Stimulated activated CD4-positive, alpha-beta T cell treated with anti-CD3 and anti-CD28 coated beads, Interleukin-12 subunit alpha, Interleukin-12 subunit beta, amount 100 ng/mL, for 24 hours (primary cell): ENCODE measurements at places on chromosomes 1 and 21.

DNA sequence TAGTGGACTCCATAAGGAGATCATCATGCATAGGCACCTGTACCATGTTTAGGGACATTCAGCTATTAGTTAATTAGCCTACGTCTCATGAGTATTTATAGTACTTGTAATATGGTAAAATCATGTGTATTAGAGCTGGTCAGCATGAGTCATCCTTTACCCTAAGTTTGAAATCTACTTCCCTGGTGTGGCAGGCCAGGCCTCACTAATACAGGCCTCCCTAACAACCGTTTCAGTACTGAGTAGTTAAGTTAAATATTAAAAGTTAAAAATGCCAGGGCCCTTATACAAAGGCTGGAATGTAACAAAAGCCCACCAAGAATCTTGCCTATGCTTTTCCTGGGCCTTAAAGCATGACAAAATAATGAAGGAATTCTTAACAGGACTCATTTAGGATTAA lies 356.3 kb upstream of the DPYD start:
- DNase-seq, result no peak

DNA sequence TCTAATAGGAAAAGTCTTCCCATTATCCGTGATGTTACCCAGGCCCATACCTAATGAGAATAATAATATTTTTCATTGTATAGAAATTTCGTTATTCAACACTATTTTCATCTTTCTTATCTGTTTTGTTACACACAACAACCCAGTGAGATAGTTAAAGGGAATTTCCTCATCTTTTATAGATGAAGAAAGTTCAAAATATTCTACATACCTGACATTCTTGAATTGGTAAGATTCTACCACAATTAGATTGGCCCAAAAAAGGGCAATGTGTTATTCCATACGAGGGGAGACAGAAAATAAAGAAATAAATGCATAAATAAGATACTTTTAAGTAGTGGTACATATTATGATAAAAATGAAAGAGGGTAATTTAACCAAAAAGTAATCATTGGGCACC lies 405.5 kb upstream of the ADAMTS5 start:
- no peak for DNase-seq

GRCh38 chr1:93446837-93447451 lies 974 bp upstream of the FNBP1L start:
- DNase-seq, result no peak

GRCh38 chr1:50981741-50982140 lies 11.7 kb downstream of the CDKN2C start:
- no peak for DNase-seq

GRCh38 chr21:34883491-34884271 lies 165.4 kb downstream of the RUNX1 start:
- no peak for DNase-seq

- DNase-seq, result no peak
These were observed 7.3 kb upstream of the FAM167B start for GRCh38 chr1:32239790-32240139.

DNA sequence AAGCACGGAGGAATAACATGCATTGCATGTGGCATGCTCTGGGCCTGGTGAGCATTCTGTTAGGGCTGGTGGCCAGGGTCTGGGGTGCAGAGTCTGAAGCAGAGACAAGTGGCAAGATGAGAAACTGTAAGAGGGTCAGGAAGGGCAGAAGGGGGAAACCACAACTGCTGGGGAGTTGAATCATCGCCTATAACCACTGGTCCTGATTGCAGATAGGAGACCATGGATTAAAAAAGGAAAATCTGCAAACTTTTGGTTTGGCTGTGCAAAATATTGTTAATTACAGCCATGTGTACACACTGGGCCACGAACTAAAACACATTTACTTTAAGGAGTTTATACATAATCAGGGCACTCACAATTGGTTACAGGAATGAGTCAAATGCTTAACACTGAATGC lies 76.6 kb downstream of the TGFBR3 start:
- no peak for DNase-seq
